Stimulated activated CD4-positive, alpha-beta T cell treated with anti-CD3 and anti-CD28 coated beads, TNF-alpha, amount 100 ng/mL, for 4 hours (primary cell): ENCODE measurements at places on chromosomes 12 and 14.

DNA sequence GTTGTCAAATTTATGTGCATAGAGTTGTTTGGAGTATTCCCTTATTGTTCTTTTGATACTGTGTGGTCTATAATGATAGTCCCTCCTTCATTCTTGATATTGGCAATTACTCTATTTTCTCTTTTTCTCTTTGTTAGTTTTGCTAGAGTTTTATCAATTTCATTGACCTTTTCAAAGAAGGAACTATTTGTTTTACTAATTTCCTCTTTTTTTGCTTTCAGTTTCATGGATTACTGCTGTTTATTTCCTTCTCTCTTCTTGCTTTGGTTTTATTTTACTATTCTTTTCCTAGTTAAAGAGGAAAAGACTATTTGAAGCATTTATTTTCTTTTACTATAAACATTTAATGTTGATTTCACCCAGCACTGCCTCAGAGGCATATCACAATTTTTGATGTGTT, 250.9 kb upstream of the PELI2 start:
- DNase-seq, result no peak

GRCh38 chr14:94636744-94637412, 24.7 kb downstream of the SERPINA3 start:
- DNase-seq, result no peak

- no peak for DNase-seq
Measured at GRCh38 chr14:69042787-69043444, 63.8 kb upstream of the ACTN1 start.

GRCh38 chr12:59484575-59484974, 111.3 kb upstream of the SLC16A7 start:
- no peak for DNase-seq

- DNase-seq, result no peak
Measured at GRCh38 chr12:11894890-11895289, 175.8 kb upstream of the BCL2L14 start.

GRCh38 chr12:5494343-5494742, 62.4 kb downstream of the NTF3 start:
- no peak for DNase-seq
